ENCODE measurements at places on chromosomes 12 and 14.
A peak's percentile ranks its signal among the peaks of the same experiment; 100 is the strongest.

DNA sequence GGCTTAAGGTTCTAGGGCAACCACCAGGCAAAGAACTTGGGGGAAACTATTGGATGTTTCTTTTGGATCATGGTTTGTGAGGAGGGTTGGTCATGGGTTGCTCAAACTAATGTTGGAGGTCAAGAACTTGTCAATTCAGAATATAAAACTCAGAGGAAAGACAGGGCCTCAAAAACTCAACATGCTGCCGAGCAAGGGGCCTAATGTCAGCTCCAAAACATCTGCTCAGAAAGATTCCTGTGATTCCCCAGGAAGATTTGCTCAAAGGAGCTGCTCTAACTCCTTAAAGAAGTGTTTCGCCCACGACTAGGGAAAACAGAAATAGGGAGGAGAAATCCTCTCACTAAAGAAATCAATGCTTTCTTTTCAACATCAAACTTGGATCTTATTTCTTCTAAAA, 3.7 kb upstream of the IGF1 start:
- no peak for DNase-seq

- no peak for DNase-seq
Observed at GRCh38 chr12:3542911-3543310, 51.9 kb downstream of the PRMT8 start.

- DNase-seq: no peak
Observed at GRCh38 chr12:4910502-4911315, 1.0 kb downstream of the KCNA1 start.

GRCh38 chr12:174596-174995, 39.4 kb downstream of the SLC6A12 start:
- DNase-seq: no peak

GRCh38 chr14:42145766-42146165, 539.1 kb downstream of the LRFN5 start:
- DNase-seq: no peak

DNA sequence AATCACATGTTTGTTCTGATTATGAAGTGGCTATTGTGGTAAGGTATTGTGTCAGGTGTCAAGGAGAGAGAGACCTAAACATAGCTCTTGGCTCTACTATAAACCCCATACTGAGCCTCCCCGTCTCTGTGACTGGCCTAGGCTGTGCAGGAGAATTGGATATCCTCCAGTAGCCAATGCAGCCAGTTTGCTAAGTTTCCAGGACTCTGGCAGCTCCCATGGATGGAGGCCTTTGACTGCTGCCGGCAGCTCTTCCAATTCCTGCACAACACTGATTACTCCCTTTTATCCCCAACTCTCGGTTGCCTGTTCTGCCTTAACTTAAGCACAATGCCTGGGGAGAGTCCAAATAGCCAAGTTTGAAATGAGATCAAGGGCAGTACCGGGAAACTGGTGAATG, 59.3 kb downstream of the ABCC9 start:
- DNase-seq: no peak

DNA sequence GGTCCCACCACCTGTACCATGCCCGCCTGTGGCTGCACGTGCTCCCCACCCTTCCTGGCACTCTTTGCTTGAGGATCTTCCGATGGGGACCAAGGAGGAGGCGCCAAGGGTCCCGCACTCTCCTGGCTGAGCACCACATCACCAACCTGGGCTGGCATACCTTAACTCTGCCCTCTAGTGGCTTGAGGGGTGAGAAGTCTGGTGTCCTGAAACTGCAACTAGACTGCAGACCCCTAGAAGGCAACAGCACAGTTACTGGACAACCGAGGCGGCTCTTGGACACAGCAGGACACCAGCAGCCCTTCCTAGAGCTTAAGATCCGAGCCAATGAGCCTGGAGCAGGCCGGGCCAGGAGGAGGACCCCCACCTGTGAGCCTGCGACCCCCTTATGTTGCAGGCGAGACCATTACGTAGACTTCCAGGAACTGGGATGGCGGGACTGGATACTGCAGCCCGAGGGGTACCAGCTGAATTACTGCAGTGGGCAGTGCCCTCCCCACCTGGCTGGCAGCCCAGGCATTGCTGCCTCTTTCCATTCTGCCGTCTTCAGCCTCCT, 1.1 kb downstream of the INHBE start:
- DNase-seq: no peak

DNA sequence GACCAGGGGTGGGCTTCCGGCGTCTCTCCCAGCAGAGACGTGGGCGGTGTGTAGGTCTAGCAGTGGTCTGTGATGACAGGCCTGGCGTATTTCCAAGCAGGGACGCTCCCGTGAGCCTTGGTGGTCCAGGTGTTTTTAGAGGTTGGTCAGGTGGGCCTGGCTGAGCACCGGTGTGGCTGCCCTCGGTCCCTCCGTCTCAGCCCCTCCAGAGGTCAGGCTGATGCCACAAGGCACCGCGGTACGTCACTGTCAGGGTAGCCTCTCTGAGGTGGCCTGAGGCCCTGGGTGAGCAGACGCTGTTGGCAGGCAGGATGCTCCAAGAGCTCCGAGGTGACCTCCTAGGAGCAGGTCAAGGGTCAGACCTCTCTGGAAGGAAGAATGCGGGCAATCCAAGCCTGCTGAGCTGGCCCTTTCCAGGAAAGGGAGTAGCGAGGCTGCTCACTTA, 13.6 kb downstream of the MTA1 start:
- DNase-seq: no peak

- no peak for DNase-seq
Observed at GRCh38 chr12:95126736-95127135, 53.3 kb upstream of the NR2C1 start.

DNA sequence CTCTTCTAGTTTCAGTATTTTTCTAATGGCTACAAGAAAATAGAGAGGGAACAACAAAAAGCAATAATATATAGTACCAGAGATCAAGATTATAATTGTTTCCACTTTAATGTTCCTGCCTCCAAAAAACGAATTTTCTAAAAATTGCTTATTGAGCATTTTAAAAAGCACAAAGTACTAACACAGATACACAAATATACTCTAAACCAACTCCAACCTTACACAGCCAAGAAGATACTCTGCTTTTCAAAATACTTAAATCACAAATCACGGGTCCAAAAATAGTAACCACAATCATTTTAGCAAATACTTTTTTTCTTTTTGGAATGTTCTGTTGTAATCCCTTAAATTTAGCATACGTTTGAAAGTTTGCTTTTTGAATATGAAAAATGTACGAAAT, 2.0 kb downstream of the YAF2 start:
- DNase-seq: no peak

DNA sequence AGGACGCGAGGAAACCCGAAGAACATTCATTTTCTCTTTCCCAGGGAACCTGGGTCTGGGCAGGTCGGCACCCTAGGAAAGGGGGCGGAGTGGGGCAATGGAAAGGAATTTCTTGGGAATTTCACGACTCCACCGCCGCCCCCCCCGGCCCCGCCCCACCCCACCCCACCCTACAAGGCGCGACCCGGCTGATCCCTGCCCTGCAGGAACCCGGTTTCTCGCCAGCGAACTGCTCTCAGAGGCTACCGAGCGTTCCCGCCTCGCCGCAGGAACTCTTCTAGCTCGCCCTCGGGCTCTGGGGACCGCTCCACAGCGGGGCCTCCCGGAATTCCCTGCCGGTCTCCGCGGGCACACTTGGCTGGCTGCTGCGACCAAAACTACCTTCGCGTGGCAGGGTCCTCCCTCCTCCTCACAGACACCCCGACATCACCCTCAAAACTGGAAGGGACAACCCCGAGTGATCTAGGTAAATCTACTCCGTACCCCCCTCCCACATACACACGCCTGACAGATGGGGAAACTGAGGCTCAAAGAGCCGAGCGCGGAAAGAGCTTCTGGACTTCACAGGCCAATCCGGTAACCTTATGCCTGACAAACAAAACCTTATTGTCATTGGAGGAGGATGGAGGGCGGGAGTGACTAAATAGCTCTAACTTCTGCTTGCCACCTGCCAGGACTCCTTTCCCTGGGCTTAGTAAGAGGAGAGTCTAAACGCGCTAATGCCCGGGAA, 785 bp upstream of the ACTN1 start:
- DNase-seq: no peak

GRCh38 chr12:52020539-52021336, 14.0 kb downstream of the TAMALIN start:
- DNase-seq: no peak

GRCh38 chr12:1559676-1560091, 34.7 kb downstream of the FBXL14 start:
- no peak for DNase-seq

DNA sequence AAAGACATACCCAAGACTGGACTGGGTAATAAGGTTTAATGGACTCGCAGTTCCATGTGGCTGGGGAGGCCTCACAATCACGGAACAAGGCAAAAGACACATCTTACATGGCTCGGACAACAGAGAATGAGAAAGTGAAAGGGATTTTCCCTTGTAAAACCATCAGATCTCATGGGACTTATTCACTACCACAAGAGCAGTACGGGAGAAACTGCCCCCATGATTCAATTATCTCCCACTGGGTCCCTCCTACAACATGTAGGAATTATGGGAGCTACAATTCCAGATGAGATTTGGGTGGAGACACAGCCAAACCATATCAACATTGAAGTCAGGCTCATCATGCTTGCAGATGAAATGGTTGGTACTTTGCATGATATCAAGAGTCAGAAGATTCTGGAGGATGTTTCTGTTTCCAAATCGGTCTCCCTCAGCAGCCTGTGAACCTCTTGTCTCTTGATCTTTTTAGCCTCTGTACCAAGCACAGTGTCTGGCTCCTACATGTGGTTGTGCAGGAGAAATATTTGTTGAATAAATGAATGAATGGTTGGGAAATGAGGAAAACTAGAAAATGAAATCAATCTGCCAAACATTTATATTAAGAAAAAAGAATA, 98.6 kb downstream of the VRK1 start:
- no peak for DNase-seq

DNA sequence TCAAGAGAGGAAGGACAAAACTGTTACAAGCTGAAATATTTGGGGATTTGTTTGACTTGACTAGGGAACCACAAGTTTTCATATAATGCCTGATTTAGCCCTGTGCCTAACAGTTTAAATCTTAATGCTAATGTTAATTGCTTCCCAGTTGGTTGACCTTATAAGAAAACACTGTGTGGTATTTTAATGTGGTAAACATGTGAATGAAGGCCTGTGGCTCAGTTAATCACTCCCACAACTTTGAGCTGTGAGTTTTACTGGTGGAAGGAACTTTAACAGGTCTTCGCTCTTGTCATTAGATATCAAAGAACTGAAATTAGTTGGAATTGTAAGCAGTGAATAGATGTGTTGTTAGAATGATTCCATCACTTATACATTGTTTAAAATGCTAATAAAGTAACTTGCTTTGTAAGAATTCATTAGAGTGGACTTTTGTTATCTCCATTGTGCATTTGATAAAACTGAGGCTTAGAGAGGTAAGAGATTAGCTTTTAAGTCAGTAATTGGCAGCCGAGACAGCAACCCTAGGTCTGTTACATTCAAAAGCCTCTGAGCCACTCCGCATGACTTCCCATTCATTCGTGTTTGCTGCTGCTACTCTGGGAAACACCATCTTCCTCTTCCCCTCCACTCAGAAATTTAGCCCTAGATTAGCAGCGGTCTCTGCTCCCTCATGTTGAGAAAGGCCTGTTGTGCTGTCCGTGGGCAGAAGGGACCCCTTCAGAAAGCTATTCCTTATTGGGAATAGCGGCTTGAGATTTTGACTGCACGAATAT, 1.0 kb upstream of the TBK1 start:
- no peak for DNase-seq

DNA sequence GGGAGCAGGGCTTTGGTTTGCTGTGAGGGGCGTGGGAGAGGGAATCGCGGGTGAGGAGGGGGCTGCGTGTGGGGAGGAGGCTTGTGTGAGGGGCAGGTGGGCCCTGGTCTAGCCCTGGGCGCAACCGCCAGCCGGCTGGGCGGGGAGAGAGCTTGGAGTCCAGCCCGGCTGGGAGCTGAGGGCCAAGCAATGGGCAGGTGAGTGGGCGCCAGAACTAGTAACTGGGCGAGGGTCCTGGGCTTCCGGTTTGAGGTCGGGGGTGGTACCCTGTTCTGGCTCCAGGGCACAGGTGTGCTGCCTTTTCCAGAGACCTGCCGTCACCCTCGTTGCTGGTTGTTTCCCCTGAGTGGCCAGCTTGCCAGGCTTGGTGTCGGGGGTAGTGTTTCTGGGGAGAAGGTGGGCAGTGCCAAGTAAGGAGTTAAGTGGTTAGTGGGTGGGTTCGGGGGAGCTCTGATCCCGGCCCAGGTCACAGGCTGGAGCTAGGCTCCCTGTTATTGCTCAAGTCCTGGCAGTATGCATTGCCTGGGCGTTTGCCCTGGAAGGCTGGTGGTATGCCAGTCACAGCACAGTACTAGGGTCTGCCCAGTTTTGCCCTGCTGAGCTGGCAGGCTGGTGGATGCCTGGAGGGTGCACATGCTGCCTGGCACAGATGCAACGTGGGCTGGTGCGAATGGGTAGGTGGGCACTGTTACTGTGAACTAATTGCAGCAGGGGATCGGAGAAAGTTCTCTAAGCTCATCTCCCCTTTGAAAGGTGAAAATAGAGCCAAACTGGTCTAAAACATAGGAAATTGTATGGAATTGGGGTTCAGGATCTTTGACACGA, 683 bp downstream of the CIPC start:
- DNase-seq: no peak

GRCh38 chr12:27048822-27049752, 26.7 kb downstream of the MED21 start:
- no peak for DNase-seq

- peak; percentile 95 for DNase-seq
Observed at GRCh38 chr14:50038398-50039119, 77.8 kb downstream of the VCPKMT start.

- DNase-seq: no peak
Observed at GRCh38 chr12:27869567-27869966, 89.5 kb upstream of the MANSC4 start.

GRCh38 chr12:51415931-51416330, 8.7 kb upstream of the SLC4A8 start:
- DNase-seq: no peak

GRCh38 chr12:114400361-114400811, 5.6 kb downstream of the TBX5 start:
- no peak for DNase-seq

GRCh38 chr12:51307655-51308593, 16.1 kb downstream of the BIN2 start:
- DNase-seq: no peak

- DNase-seq: no peak
Observed at GRCh38 chr14:92675976-92676375, 72.5 kb downstream of the LGMN start.

DNA sequence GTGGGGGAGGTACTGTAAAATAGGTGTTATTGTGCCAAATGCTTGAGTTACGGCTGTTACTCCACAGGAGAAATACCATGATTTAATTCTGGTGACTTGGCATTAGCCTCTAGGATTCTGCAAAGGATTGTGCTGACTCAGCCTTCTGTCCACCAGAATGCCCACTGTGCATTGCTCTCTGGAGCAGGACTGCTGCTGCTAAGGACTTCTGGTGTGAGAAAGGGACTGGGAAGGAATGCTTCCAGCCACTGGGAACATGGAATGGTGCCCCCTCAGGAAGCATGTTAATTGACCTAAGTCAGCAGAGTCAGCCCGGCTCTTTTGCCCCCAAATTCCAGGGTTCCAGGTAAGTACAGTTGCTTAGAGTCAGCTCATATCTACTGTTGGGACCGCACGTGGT, 32.9 kb downstream of the ZFHX2 start:
- DNase-seq: no peak
